ENCODE measurements at places on chromosomes 2 and 18.

- no peak for DNase-seq
These were observed 223.6 kb upstream of the EPAS1 start for GRCh38 chr2:46073540-46074046.

DNA sequence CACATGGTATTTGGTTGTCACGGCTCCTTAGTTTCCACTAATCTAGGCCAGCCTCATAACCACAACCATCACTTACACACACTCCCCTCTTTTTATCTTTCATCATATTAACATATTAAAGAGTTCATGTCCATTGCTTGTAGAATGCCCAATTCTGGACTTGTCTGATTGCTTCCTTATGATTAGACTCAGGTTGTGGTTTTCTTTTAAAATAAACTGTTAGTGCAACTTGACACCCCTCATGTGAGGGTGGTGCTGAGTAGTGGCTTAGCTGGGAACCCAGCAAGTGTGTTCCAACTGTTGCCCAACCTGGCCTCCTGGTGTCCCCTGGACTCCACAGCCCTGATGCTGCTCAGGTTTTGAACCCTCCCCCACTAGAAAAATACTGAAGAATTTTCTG is 20.1 kb upstream of the CD207 start:
- DNase-seq = no peak

DNA sequence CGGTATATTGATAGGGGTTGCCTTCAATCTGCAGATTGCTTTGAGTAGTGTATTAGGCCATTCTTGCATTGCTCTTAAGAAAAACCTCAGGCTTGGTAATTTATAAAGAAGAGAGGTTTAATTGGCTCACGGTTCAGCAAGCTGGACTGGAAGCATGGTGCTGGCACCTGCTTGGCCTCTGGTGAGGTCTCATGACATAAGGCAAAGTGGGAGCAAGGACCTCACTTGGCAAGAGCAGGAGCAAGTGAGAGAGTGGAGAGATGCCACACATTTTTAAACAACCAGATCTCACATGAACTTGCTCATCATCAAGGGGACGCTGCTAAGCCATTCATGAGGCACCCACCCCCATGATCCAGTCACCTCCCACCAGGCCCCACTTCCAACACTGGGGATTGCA is 4.9 kb downstream of the MAP3K2 start:
- DNase-seq = no peak

DNA sequence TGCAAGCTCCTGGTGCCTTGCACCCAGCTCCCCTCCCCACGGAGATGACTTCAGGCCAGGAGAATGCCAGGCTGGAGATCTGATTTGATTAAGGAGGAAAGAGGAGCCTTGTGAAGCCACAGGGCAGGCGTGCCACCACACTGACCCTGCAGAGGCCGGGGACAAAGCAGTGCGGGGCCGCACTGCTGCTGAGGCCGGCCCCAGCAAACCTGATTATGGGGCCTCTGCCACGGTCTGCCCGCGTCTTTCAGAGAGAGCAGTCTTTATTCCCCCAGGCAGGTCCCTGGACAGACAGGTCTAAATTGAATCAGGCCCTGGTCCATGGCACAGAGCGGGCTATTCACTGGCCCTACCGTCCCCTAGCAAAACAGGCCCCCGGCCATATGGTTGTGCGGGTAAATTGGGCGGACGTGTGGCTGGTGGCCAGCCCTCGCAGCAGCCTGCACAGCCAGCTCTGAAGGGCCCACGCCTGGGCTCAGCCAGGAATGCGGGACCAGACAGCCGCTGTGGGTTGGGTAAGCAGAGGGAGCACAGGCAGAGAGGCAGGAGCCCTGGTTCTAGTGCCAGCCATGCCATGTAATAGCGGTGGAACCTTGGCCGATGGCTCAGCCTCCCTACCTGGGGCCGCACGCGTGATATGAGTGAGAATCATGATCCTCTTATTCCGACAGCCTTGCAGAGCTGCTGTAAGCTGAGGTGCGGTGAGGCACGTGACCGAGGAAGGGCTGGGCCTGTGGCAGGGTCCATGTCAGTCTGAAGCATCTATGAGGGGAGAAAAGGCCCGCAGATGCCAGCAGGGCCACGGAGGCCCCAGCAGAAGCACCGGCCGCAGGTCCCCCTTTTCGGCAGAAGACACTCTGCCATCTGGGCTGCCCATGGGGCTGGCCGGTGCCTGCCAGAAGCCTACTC is 97.3 kb upstream of the MYCN start:
- no peak for DNase-seq

DNA sequence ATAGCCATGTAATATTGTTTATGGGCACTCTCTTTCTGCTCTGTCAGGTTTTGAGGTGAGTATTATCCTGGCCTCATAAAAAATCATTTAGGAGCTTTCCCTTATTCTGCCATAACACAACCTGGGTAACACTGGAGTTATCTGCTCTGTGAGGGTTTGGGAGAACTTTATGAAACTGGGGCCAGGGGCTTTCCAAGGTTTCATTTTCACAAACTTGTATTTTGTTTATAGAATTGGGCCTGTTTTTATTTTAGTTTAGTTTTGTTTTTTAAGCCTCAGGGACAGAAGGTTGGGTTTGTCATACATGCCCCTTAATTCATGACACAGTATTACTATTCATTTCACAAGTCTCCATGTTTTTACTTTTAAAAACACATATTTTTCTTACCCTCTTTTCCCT is 83.5 kb downstream of the IRS1 start:
- no peak for DNase-seq

DNA sequence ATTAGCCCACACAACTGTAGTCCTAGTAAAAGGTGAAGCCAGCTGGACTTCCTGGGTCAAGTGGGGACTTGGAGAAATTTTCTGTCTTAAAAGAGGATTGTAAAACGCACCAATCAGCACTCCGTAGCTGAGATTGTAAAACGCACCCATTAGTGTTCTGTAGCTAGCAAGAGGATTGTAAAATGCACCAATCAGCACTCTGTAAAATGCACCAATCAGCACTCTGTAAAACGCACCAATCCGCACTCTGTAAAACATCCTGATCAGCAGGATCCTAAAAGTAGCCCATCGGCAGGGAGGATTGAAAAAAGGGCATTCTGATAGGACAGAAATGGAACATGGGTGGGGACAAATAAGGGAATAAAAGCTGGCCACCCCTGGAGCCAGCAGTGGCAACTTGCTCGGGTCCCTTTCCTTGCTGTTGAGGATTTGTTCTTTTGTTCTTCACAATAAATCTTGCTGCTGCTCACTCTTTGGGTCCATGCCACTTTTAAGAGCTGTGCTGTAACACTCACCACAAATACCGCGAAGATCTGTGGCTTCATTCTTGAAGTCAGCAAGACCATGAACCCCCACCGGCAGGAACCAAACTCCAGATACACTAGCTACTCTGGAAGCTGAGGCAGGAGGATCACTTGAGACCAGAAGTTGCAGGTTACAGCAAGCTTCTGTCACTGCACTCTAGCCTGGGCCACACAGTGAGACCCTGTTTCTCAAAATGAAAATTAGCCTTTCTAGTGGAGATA is 102.6 kb downstream of the HS6ST1 start:
- no peak for DNase-seq

GRCh38 chr2:38284971-38285370 is 92.1 kb downstream of the ATL2 start:
- DNase-seq = no peak

DNA sequence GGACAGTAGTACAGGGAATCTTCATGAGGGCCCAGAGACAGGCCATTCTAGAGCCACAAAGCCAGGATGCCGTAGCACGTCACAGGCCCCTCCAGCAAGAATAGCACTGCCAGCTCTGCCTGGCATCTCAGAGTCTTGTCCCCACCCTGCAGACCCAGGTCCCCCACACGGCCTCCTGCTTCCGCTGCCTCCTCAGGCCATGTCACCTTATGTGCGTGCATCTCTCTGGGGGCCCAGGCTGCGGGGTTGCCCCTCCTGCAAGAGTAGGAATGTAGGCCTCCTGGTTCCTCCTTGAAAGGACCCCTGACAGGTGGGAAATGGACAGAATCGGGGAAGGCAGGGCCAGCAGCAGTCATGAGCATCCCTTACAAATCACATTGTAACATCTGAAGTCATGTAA is 49.8 kb downstream of the ADI1 start:
- no peak for DNase-seq

DNA sequence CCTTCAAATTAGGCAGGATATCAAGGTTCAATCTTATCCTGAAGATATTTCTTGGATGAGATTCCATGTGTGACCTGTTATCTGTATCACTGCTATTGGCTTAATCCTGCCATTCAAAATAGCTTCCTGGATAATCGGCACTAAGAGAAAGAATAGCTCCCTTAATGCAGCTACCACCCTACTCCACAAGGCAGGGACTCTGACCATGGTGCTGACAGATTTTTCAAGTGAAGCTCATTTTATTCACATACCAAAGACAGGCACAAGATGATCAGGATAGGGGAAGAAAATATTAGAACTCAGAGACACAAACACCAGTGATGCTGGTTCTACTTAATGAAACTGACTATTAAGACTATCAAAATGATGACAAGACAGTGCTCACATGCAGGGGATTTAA is 74.9 kb downstream of the ORC4 start:
- DNase-seq = no peak

DNA sequence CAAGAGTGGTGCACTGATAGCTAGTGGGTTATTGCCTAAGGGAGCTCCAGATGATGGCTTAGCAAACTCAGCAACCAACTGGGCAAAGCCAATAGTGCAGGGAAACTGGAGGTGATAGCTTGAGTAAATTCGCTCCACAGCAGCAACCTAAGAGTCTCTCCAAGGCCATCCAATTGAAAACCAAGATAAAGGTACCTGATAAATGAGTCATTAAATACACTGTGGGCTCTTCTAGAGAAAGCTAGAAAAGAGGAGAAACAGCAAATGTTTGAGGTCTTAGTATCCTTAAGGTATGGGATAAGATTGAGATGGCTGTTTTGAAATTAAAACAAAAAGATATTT is 197.8 kb upstream of the ERBB4 start:
- DNase-seq = no peak

DNA sequence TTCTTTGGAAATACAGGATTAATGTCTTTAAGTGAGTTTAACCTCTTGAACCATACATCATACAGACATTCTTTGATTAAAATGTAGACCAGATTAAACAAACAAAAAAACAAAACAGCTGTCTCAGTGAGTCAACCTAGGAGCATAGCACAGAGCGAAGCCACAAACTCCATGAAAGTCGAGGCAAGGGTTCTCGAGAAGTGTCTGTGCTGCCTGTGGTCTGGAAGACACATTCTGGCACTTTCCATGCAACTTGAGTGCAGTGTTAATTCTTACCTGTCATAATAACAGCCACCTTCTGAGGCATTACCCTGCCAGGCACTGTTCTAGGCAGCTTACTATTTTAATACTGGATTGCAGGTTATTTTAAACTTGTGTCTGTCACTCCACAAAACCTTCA is 435.5 kb upstream of the MMADHC start:
- DNase-seq = no peak

- DNase-seq = no peak
These were observed 164.3 kb downstream of the NEDD4L start for GRCh38 chr18:58208207-58208932.

DNA sequence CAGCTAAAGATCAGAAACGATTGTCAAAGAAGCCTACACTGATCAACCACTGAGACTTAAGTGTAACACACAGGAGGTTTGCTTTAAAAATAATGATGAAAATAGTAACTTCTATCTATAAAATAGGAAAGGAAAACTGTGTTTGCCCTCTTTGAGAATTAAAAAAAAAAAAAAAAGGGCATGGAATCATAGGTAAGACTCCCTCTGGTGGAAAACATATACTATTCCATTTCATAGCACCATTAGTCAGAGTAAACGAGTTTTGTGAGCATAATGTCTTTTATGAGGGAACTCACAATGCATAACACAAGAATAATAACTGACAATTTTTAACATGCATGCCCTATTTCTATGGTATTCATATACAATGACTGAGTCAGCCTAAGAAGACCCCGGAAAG is 36.3 kb downstream of the SLC35F5 start:
- DNase-seq = no peak

DNA sequence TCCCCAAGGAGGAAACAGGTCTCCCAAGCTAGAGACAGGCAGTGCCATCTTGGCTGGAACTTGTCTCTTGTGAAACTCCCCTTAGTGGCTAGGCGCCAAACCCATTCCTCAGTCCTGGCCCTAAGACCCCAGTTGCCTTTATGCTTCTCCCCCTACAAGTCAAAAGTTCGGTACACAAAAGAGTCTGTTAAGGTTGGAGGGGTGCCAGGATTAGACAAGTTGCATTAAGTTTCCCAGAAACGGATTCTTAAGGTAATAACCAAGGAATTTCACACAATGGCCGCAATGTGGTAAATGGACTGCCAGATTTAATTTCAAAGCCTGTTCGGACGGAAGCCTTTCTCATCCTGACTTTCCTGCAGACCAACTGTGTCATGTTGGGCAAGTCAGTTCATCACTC is 80.7 kb downstream of the CCBE1 start:
- DNase-seq = no peak

GRCh38 chr18:77526962-77527361 is 277.3 kb downstream of the GALR1 start:
- DNase-seq = no peak

GRCh38 chr2:144567745-144568144 is 47.8 kb upstream of the ZEB2 start:
- no peak for DNase-seq

DNA sequence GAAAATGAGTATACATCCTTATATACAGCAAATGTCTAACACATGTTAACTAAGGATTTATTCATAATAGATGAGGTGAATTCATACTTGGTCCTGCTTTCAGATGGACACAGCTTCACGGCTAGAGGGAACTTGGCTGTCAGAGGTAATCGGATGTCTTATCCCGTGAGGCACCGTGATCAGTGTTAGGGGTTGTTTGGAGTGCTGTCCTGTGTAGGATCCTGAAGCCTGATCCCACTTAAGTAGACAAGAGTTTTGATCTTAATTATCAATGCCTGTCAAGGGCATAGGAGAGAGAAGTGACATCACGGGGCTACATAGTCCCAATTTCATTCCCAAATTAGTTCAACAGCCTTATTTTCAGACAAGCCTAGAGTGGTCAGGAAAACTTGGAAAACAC is 204.6 kb downstream of the RNF144A start:
- no peak for DNase-seq

DNA sequence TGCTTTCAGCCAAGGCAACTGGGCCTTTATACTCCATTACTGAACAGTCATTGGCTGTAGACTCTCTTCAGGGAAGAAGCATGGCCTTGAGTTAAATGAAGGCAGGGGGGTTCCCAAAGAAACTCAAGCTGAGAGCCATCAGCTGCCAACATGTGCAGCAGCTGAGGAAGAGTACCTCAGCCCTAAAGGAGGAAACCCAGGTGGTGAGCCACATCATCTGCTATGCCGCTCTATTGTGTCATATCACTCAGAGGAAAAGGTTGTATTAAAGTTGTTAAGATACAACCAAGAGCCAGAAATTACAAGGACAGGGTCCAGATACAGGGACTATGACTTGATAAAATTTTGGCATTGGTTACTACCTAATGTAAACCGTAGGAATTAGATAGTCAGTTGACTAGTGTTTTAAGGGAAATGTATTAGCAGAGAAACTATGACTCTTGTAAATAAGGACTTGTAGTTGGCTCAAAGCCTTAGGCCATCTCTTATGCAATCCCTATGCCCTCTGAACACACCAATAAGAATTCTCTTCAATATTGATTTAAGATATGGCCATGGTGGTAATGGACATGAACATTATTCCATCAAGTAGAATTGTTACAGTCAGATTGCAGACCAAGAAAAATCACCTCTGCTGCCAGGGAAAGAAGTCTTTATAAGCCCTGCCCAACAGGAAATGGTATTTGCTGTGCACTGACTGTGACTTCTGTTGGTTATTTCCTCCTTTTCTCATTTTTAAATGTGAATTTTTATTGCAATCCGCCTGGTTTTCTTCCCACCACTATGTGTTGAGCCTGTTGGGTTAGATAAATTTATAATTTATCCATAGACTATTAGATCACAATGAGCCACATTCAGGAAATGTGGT is 9.2 kb upstream of the LRPPRC start:
- no peak for DNase-seq
